ENCODE measurements at places on chromosomes 7 and 10. TPM values are rescaled to one million over a fixed set of nuclear protein-coding genes. Genes with fewer than 3 reads are reported as not detected.

DNA sequence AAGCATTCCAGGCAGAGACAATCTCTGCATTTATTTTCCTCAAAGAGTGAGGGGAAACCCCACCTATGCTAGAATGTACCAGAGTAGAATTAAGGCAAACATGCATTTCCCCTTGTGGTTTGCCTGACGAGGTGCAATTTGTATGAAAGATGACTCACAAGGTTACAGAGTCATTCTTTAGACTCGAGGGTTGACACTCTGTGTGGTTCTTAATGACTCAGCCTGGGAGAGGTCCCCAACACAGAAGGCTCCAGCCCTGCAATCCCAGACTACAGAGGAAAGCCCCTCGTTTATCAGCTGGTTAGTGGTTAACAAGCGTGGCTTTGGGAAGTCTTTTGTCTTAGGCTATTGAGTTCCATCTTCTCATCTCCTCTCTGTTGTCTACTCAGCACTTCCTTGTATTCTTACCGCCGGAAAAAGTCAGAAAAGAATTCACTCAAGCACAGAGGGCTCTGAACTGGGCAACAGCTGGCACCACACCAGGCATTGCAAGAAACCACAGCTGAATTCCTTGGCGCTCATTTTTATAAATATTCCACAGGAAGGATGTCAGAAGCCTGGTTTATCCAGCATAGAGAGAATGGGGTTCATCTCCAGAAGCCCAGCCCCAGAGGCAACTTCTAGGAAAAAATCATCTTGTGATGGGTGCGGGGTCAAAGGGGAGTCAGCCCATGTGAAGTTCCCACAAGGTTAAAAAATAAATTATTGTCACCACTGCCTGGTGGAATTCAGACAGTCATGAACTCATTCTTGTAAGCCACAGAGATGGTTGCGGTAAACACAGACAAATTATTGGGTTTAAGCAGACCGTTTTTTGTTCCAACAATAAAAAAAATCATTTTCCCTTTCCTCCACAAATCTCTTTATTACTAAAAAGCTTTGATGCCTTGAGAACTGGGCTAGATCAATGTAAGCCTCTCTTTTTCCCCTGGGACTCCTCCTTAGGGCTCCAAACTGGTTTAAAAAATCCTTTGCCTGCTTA lies 24.5 kb upstream of the SVIL start:
- peaks cover 2% of the 10 kb centered on the region for H3K4me1 ChIP-seq
- H3K4me3 ChIP-seq, result no peak overlapping the region
- no peak overlapping the region for H3K27ac ChIP-seq
- H3K27me3 ChIP-seq, result no peaks in the 10 kb centered on the region
- H3K36me3 ChIP-seq, result peaks cover 16% of the 10 kb centered on the region

TDRD1 gene
- 0.92 TPM for total RNA-seq

- H3K27ac ChIP-seq, result no peak overlapping the region
- no peaks in the 10 kb centered on the region for H3K27me3 ChIP-seq
- no peaks in the 10 kb centered on the region for H3K4me1 ChIP-seq
- DNase-seq, result no peak
- no peak overlapping the region for H3K4me3 ChIP-seq
- H3K36me3 ChIP-seq, result no peaks in the 10 kb centered on the region
Measured at GRCh38 chr10:108070789-108071188, 906.3 kb upstream of the SORCS1 start.

DGKB gene
- 2.6 TPM for total RNA-seq

PPP3CB gene
- total RNA-seq, result 32.3 TPM

DNA sequence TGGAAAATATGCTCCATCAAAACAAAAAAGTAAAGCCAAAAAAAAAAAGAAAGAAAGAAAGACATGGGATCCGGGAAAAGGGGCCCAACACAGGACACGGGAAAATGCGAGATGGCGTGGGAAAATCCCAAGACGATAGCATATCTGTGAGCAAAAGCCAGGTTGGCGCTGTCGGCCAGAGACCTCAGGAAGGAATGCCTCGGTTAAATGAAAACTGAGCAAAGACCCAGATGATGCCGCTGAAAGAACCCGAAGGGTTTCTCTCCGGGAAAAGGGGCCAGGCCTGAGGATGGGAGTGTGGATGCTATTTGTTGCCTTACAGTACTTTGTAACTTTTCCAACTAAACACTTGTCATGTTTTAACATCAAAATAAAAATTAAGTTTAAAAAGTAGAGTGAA lies 49.5 kb upstream of the PPP2R2D start:
- H3K36me3 ChIP-seq, result no peaks in the 10 kb centered on the region
- H3K27me3 ChIP-seq, result no peaks in the 10 kb centered on the region
- DNase-seq, result peak; percentile 8
- no peak overlapping the region for H3K4me3 ChIP-seq

ACHE gene
- 4.8 TPM for total RNA-seq

LRRC18 gene
- not detected for total RNA-seq

DNA sequence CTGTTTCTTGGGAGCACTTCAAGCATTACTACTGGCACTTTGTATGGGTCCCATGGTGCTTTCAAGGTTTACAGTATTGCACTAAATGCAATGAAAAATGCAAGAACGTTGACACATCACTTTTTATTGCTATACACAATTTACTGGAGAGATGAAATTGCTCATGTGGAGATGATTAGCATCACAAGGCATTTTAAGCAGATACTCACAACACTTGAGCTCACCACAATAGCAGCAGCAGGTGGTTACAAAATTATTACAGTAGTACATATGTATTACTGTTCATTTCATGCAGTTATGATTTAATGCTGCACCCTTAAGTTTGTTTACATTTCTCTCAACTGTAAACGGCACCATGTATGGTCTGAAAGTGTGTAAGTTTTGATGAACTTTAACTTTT lies 537.7 kb downstream of the GRM8 start:
- no peak overlapping the region for H3K27ac ChIP-seq
- H3K27me3 ChIP-seq, result no peaks in the 10 kb centered on the region
- H3K4me3 ChIP-seq, result no peak overlapping the region
- DNase-seq, result no peak
- no peaks in the 10 kb centered on the region for H3K36me3 ChIP-seq

FZD8 gene
- 8.6 TPM for total RNA-seq

DDC gene
- total RNA-seq, result not detected
